ENCODE measurements at places on chromosomes 1 and 21.
A peak's percentile ranks its signal among the peaks of the same experiment; 100 is the strongest.

GRCh38 chr1:18811733-18812452, 47.6 kb downstream of the TAS1R2 start:
- no peak for DNase-seq

- DNase-seq, result peak; percentile 33
Observed at GRCh38 chr1:223363057-223363855, 720 bp downstream of the SUSD4 start.

DNA sequence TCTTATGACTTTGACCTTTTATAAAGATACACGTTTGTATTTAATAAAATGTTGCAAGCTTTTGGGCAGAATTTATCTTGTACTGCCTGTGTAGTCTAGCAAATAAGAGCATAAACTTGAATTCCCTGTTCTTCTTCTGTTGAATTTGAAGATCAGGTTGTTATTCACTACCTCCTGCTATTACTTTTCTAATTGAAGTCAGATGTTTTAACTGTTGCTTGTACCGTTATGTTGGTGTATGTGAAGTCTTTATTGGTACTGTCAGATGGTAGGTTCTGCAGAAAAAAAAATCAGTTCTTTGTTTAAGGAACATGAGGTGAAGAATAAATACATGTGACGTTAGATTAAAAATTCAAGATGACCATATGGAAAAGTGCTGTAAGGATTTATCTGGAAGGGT, 69.1 kb downstream of the DYRK1A start:
- DNase-seq, result no peak

GRCh38 chr1:177472567-177472966, 301.8 kb downstream of the BRINP2 start:
- no peak for DNase-seq

- no peak for DNase-seq
Observed at GRCh38 chr1:232238009-232238408, 391.9 kb downstream of the SIPA1L2 start.

GRCh38 chr1:169486281-169487051, 722 bp upstream of the SLC19A2 start:
- DNase-seq, result peak; percentile 37

DNA sequence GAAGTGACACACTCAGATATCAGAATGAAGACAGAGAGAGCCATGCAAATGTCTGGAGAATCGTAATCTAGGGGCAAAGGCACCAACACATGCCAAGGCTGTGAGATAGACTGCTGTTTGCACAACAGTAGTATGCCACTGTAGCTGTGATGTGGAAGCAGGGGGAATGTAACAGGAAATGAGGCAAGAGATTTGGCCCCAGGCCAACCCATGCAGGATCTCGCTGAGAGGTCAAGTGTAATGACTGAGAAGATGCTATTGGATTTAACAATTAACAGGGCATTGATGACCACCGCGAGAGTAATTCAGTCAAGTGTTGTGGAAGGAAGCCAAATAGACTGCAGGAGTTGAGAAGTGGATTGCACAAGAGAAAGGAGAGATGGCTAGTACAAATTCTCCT, 107.3 kb upstream of the ST6GALNAC5 start:
- DNase-seq, result no peak

DNA sequence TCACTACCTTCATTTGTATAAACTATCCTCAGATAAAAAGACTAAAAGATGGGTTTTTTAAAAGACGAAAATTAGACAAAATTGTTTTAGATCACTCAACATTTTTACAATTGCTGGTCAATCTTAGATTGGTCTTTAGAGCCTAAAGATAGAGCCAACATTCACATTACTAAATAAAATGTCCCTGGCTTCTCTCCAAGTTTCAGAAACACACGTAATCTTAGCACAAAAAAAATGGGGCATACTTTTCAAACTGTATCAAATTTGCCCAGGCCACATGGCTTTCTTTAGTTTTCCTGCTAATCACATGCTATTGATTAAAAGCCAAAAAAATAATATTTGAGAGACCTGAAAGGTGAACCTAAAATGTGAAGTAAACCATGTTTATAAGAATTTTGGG, 288.1 kb downstream of the DPYD start:
- no peak for DNase-seq

DNA sequence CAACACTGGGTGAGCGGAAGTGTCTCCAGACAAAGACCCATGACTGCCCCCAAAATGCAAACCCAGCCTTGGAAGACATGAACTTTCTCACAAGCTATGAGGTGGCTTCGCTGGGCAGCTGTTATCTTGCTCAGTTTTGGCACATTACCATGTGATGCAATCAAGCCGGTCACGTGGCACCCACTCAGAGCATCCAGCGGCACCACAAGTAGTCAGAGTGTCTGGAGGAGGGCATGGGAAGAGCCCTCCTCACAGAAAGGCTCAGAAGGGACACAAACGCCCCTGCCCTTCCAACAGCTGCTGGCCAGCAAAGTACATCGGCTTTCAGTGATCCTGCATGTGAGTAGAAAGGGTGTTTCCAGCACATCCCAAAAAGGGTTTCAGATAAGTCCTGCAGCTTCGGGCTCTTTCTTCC, 145.5 kb upstream of the IRF2BP2 start:
- no peak for DNase-seq

DNA sequence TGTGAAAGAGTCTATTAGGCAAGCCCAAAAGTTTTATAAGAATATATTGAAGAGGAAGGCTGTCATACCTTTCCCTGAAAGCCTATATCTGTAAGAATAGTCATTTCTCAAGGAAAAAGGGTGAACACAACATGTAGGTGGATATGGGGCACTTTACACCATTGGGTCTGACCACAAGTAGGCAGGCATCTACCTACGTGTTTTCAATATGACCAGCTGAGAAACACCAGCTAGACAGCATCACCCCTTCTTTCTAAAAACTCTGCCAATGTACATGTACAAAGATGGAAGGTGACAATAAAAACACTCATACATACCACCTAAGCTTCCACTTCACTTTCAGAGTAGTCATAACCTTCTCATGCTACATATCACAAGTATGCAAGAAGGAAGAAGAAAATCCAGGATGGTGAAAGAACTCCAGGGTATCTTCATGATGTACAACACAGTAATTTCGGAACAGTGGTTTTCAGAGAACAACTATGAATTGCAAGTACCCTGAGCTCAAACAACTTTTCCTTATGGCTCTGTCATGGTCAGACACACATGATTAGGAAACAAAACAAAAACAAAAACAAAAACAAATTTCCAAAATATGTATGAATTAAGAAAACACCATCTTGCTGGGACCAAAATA, 98.5 kb upstream of the ADGRL2 start:
- no peak for DNase-seq

- DNase-seq, result no peak
Observed at GRCh38 chr1:54004481-54005049, 13.4 kb downstream of the LDLRAD1 start.

DNA sequence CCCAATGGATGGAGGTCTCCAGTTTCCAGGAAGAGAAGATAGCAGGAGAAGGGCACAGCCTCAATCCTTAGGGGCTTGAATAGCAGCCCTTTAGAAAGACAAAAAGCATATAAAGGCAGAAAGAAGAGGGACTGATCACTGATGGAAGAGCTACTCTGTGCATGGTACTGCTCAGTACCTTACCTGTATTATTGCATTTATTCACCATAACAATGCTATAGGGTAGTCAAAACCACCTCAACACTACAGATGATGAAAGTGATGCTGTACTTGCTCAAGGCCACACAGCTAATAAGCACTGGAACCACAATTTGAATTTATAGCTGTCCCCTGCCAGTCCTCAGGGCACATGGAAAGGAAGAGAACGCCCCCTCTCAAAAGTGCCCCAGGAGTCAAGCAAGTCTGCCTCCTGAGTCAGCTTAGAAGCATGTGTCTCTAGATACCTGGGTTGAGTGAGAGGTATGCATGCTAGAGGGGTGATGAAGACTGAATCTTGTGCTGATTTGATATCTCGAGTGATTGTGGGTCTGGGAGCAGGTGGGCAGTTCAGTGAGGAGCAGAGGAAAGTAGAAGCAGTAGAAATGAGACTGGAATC, 13.6 kb downstream of the DDAH1 start:
- no peak for DNase-seq

- no peak for DNase-seq
Observed at GRCh38 chr1:27356619-27357280, 10.0 kb downstream of the MAP3K6 start.

DNA sequence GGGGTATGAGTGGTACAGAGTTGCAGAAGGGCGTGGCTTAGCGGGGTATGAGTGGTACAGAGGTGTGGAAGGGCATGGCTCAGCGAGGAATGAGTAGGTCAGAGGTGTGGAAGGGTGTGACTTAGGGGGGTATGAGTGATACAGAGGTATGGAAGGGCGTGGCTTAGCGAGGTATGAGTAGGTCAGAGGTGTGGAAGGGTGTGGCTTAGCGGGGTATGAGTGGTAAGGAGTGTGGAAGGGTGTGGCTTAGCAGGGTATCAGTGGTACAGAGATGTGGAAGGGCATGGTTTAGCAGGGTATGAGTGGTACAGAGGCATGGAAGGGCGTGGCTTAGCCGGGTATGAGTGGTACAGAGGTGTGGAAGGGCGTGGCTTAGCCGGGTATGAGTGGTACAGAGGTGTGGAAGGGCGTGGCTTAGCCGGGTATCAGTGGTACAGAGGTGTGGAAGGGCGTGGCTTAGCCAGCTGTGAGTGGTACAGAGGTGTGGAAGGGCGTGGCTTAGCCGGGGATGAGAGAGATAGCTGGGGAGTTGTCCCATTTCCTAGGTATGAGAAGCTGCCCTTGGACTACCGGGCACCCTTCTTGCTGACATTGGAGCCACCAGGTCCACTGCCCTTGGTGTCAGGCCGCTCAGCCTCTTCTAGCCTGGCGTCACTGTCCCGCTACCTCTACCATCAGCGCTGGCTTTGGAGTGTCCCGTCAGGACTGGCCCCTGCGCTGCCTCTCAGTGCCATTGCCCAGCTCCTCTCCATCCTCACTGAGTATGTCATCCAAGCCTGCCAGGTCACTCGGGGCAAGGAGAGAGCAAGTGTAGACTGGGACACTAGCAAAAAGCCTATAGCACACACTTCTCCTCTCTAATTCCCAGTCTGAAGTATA, 29.8 kb downstream of the HYI start:
- DNase-seq, result no peak

DNA sequence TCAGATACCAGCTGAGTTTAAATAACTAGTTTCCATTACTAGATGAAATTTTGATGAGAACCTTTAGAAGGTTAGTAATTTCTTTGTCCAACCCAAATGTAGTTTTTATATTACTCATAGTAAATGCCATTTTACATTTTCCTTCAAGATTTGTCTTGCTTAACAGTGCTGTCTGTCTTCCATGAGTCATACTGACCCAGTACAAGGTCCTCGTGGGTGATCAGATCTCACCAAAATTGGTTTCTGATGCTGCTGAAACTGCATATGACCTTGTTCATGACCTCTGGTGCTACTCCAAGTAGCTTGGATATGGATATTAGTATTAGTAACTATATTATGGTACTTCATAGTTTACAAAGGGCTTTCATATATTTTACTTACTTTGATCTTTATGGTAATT, 207.1 kb downstream of the RYR2 start:
- no peak for DNase-seq
